ENCODE measurements at places on chromosomes 3 and 15.

DNA sequence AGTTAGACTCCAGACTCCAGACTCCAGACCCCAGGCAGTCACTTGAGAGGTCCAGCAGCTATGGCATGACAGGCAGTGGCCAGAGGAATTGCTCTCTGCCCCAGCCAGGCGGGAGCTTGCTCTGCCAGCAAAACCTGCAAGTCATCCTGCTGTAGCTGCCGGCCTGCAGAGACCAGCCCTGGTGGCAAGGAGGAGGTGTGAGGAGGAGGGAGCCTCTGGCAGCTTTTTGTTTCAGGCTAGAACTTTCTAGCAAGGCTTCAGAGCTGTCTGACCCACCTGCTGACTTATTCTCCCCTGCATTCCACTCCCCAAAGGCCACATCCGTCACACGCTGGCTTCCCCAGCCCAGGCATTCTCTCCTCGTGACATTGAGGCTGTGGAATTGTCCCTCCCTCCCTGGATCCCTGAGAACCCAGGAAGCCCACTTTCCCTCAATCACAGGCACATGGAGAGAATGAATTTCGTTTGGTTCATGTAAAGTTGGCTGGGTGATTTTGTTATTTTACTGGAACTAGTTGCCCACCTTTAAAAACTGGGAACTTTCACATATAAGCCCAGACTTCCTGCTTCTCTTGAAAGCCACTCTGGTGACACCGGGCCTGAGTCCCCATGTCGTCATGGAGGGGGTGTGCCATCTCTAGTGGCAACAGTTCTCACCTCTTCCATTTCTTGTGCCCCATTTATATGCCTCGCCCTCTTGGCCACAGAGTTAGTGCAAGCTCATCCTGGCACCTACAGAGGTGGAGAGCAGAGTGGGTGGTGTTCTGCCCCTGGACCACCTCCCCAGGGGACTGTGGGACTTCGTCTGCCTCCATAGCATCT lies 82.7 kb downstream of the ABHD5 start:
- DNase-seq: peak; percentile 87

DNA sequence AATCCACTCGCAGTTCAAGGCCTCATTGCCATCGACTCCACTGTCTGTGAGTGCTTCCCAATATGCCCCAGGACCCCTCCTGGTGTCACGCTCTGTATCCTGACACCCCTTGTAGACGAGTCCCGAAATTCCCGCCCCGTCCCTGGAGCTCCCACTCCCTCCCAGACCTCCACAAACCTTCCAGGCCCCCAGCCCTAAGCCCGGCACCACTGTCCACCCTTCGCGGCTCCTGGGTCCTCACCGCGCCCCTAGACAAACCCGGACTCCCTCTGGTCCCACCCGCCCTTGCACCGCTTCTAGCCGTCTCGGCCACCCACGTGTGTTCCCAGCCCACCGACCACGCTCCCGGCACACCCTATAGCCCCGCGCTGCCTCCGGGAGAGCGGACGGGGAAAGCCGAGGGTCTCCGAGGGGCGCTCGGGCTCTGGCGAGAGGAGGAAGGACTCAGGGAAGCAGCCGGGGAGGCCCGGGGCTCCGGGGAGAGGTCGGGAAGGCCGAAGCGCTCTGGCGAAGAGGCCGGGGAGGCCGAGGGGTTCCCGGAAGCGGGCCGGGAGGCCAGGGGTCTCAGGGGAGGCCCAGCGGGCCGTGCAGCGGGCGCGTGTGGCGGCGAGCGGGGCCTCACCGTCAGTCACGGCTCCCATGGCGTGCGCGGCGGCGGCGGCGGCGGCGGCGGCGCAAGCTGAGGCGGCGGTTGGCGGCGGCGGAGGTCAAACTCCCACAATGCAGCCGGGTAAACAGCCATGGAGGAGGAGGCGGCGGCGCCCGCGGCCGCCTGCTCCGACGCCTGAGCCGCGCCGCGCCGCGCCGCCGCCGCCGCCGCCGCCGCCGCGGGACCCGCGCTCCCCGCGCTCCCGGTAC lies at the start of the genes ATXN7 and THOC7:
Gene ATXN7, plus strand, starts transcription at position 718 of the 858 bp plus-strand sequence. CDS start 48,732 bp downstream, outside the sequence.
Gene THOC7, minus strand, starts transcription at position 656 of the 858 bp plus-strand sequence. Its CDS starts 15 bp downstream, at position 641.
- peak; percentile 57 for DNase-seq

DNA sequence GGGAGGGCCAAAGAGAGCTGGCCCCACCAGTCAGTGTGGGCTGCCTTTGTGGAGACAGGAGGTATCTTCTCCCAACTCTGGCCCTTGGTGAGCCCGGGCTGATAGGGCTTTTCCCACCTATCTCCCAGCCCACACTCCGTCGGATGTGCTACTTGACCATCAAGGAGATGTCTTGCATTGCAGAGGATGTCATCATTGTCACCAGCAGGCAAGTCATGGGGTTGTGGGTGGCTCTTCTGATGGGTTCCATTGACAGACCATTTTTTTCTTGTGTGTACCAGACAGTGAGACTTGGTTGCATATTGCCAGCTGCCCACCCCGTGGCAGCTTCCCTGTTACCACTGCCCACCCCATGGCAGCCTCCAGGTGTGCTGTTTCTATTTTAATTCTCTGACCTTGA lies 3.3 kb downstream of the COPG1 start:
- no peak for DNase-seq

DNA sequence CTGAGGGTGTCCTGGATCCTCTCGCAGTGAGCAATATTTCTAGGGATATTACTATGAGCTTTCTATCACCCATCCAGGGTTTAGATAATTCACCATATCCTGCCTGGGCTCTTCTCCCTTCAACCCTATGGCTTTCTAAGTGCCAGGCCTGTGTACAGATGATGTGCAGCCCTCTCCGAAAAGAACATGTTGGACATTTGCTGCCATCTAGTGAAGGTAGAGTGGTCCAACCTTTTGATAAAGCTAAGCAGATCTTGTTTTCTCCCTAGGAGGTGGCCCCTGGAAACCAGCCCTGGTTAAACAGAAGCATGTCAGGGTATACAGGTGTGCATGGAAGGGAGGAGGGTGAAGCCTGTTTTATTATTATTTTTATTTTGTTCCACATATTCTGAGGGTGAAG lies 27.9 kb upstream of the SCN10A start:
- peak; percentile 2 for DNase-seq

DNA sequence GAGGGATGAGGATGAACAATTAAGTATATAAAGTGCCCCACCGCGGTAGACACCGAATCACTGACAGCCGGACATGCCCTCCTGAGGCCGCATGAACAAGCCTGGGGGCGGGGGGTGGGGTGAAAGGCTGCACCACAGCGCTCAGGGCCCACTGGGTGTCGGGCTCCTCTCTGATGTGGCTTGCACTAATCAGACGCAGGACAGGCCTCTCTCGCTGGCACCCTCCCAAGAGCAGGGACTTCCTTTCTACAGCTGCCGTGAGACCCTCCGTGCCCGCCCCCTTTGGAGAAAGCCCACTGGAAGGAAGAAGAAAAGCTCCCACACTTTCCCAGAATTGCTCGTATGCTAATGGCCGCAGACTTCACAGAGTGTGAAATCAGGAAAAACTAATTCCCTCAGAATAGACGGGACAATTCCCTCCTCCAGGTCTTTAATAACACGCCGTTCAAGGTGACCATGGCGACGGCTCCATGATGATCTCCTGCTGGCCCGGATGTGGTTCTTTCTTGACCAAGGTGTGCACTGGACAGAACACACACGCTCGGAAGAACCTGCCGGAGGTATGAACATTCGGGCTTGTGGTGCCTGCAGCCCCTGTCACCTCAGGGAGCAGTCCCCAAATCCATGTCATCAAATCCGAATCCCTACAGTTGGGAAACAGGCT lies 32.0 kb downstream of the IQSEC1 start:
- no peak for DNase-seq

DNA sequence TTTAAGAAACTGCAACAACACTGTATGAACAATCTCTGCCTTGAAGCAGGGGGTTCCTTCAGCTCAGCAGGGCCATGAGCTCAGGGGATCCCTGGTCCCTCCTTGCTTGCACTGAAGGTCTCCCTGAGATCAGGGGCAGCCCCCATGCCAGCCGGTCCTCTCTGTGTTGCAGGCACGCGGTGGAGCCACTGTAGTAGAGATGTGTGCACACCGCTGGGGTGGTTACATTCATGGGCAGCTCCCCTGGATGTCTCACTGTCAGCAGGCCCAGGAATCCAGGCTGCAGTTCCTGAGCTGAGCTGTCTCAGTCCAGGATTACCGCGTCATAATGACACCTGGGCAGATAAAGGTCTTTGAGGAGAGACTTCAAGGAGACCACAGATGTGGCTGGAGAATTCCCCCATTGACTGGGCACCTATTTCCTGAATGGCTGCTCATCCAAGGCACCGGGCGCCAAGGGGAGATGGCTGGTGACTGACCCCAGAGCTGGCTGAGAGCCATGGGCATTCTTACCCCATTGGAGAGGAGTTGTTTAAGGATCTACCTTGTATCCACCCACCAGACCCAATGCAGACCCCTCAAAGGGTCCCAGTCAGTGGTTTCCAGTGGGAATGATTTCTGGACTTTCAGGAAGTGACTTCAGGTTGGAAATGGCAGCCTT lies 10.4 kb upstream of the KLF13 start:
- DNase-seq: no peak

DNA sequence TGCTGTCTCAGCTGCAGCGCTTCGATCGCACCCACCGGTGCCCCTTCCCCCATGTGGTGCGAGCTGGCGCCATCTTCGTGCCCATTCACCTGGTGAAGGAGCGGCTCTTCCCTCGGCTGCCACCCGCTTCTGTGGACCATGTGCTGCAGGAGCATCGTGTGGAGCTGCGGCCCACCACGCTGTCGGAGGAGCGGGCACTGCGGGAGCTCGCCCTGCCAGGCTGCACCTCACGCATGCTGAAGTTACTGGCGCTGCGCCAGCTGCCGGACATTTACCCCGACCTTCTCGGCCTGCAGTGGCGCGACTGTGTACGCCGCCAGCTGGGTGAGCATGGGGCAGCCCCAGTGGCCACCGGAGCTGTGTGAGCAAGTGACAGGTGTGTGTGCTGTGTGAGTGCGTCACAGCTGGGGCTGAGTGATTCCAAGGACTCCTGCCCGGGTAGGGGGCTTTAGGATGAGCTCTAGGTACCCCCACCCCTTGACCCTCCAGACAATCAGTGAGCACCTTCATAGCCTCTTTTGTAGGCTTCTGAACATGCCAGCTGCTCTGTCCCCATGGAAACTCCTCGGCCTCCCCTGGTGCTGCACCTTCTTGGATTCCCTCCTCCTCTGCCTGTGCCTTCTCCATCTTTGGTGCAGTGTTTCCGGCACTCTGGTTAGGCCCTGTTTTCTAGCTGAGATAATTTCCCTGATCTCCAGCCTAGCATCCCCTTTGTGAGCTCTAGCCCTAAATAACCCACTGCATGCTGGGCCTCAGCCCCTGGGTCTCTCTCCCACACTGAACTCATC lies 7.0 kb downstream of the C15orf39 start:
- DNase-seq: no peak
